Body of pancreas (tissue), 4 donors: ENCODE measurements at places on chromosomes 2 and 18. TPM values are rescaled to one million over a fixed set of nuclear protein-coding genes. Genes with fewer than 3 reads are reported as not detected.

GRCh38 chr2:85893428-85894258 lies 4.9 kb upstream of the ST3GAL5 start:
- no peak for DNase-seq

DNA sequence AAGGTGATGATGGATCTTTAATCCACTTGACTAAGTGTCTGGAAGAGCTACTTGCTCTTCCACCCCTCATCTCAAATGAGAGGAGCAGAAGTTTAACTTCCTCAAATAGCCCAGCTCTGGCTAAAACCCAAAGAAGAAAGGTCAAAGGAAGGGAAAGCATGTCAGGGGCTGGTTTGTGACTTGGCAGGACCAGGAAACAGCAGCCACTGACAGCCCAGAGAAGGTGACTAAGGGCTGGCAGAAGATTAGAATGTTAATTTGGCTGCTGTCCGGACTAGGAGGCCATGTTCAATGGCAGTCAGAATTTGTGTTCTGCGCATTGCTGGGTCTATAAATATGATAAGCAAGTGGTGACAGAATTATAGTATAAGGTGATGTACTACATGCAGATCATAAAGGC lies 386.2 kb downstream of the SETBP1 start:
- DNase-seq = peak; percentile 36

DNA sequence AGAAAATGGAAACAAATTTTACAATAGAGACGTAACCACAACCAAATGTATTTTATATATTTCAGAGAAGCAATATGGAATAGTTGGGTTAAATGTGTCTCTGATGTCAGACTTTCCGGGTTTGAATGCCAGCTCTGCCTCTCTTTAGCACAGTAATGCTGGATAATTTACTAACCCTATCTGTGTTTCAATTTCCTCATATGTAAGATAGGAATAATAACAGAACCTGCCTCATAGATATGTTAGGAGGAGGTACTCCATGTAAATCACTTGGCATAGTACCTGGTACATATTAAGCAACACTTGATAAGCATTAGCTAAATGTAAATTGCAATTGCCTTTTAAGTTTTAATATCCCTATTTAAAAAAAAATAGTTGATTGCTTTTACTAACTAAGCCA lies 231.3 kb upstream of the ZC3H15 start:
- no peak for DNase-seq

Gene BUB1
- total RNA-seq = not detected

DNA sequence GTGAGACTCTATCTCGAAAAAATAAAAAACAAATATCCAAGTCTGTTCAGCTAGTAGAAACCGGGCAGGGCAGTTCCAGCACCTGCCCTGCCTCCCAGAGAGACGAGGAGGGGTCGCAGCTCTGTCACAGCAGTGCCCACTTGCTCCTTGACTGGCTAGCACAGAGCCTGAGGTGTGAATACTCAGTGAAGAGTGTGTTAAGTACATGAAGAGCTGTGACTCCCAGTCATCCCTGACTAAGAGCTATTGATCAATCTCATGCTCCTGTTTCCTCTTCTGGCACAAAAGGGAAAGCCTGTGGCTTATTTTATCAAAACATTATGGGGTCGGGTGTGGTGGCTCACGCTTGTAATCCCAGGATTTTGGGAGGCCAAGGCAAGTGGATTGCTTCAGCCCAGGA lies 83.0 kb upstream of the FZD7 start:
- DNase-seq = no peak
